T-helper 2 cell (primary cell): ENCODE measurements at places on chromosomes 13 and 19.
A peak's percentile ranks its signal among the peaks of the same experiment; 100 is the strongest.

- DNase-seq: peak; percentile 64
Measured at GRCh38 chr19:13788991-13789390, 6.3 kb upstream of the ZSWIM4 start.

GRCh38 chr13:69287050-69287698 is 820.5 kb upstream of the ATXN8OS start:
- DNase-seq: no peak

DNA sequence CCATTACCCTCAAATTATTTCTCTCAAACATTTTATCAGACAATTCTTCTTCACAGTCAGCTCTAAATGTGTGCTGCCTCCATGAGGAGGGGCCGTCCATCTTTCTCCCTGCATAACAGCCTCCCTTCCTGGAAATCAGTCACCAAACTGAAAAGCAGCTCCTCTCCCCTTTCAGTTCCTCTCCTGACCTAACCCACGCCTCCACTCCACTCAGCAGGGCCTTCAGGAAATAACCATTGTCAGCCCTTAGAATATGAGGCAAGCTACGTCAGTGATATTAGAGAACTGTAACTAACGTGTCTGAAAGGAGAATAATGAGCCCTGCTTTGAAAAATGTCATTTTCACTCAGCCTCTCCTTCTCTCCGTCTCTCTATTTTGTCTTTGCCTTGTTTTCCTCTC is 116.2 kb downstream of the OLFM4 start:
- DNase-seq: no peak

GRCh38 chr13:97255515-97256021 is 33.4 kb downstream of the MBNL2 start:
- no peak for DNase-seq

DNA sequence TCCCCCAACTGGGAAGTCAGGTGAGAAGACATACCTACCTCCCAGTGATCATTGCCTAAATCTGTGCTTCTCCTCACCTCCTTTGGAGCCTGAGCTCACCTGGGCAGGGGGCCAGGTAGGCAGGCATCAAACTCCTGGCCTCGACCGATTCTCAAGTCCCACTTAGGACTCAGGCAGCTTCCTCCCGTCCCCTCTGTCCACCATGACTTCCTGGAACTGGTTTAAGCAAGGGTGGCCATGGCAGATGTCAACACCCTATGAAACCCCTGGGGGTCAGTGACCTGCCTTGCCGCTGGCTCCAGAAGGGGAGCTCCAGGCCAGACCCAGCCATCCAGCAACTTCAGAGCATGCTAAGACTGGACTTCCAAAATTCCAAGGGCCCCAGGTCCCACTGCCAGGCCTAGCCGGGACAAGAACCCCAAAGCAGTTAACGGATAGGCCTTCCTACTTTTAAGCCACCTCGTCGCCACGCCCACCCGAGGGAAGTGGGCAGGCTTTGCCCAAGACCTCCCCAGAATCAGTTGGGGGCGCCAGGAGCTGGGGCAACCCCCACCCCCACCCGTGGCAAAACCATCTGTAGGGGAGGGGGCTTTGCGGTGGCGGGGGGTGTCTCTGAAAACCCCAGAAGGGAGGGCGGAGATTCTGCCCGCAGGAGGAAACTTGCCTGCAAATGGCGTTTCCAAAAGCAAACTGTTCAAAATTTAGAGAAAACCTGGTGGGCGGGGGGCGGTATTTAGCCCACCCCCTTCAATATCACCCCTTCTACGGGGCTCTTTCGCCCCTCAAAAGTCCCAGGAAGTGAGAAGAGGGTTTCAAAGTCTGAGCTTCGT is 657 bp downstream of the PLIN3 start:
- peak; percentile 14 for DNase-seq

- no peak for DNase-seq
Measured at GRCh38 chr13:74644229-74644628, 510.0 kb upstream of the KLF12 start.

- no peak for DNase-seq
Measured at GRCh38 chr13:51767100-51767499, 36.9 kb downstream of the DHRS12 start.

- DNase-seq: no peak
Measured at GRCh38 chr13:111626371-111627305, 306.2 kb downstream of the TEX29 start.

DNA sequence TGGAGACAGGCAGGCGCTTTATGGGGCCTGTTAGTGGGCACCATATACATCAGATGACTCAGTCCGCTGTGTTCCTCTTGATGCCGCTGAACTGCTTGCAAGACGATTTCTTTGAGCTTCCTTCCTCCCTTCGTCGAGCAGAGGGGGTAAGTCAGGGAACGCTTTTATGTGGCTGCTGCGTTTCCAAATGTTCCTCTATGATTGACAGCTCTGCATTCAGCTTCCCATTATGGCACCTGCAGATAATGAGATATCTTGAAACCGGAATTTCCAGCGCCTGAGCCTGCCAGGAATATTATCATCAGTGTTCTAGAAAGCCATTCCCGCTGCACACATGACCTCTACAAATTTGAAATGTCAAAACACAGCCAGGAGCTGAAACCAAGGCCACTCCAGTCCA is 257.0 kb downstream of the TSHZ3 start:
- no peak for DNase-seq

DNA sequence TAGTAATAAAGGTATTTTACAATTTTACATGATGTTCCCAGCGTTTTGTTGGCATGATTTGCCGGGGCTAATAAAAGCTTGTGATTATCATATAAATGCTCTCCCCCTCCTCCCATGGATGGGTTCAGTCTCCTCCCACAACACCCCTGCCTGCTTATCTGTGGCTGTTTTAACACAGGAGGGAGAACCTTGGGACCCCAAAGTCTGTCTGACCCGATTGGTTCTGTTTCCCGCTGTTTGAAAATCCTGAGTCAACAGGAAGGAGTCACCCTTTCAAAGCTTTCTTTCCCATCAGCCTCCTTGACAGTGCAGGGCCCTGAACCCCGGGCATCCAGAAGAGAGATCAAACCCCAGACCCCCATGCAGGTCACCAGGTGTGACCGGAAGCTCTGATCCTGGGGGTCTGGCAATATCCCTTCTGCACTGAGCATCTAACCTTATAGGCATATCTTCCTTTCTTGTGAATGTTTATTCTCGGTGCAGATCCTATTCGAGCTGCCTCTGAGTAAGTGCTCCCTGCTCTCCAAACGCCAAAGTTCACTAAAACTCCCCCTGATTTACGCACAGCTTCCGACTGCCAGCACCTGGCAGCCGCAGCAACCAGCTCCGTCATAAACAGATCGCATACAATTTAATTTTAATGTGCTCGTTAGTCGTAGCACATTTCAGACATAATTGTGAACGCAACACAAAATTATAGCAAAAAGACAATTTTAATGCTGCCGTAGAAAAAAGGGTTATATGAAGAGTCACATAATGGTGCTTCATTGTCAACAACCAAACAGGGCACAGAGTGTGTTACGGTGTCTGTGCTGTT is 74.8 kb downstream of the TSHZ3 start:
- DNase-seq: no peak

- no peak for DNase-seq
Measured at GRCh38 chr19:33195645-33196347, 1.7 kb downstream of the LRP3 start.

DNA sequence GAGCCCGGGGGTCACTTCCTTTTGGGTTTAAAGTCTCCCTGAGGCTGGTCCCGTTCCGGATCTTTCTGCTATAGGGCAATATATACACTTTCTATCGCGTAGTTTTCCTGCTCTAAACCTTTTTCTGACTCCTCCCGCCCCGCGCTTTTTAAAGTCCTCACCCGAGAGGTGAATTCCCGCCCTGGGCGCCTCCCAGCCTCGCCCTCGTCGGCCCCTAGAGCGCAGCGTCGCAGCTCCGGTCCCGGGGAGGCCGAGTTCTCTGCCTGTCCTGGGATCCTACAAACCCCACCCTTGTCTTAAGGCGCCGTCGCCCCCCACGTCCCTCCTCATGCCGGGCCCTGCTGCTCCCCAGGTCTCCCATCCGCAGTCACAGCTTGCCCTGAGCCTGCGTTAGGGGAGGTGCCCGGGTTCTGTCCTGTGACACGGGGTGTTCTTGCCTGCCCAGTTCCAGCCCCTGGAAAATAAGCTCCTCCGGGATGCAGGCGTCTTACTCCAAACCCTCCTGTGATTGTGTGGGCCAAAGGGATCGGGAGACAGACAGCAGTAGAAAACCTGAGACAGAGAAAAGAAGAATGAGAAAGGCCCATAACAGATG is 491 bp downstream of the ZNF525 start:
- peak; percentile 12 for DNase-seq

GRCh38 chr19:5451494-5451893 is 3.7 kb upstream of the ZNRF4 start:
- no peak for DNase-seq

GRCh38 chr19:10112037-10112761 is 706 bp downstream of the P2RY11 start:
- peak; percentile 59 for DNase-seq

DNA sequence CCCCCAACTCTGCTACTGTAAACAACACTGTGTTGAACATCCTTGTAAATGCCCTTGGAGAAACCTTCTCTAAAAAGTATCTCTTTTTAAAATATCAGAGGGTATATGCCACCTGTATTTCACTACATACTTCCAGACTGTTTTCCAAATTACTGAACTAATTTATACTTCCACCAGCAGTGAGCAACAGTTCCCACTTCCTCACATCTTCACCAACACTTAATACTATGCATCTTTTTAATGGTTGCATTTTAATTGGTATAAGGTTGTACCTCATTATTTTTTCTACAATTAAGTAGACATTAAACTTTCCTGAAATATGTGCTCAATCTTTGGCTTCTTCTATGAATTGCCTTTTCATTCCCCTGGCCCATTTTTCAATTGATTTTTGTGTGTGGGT is 21.8 kb downstream of the CLEC4M start:
- no peak for DNase-seq

DNA sequence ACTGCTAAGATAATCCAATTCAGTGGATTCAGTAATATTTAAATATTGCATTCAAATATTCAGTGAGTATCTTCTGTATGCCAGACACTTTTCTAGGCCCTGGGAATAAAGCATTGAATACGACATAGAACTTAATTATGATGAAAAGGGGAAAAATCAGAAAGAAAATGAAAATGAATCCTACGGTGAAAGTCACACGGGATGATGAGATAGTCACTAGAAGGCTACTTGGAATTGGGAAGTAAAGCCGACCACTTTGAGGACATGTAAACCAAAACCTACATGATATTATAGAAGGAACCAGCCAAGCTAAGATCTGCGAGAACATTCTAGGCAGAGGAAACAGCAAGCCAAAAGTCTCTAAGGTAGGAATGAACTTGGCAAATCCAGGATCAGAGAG is 10.1 kb downstream of the DPY19L3 start:
- DNase-seq: no peak

GRCh38 chr19:3054972-3055740 is 7.1 kb downstream of the TLE5 start:
- DNase-seq: no peak

GRCh38 chr13:24614306-24615080 is 65.7 kb upstream of the ATP12A start:
- DNase-seq: no peak

- DNase-seq: no peak
Measured at GRCh38 chr13:107113387-107113786, 545.5 kb upstream of the ARGLU1 start.

DNA sequence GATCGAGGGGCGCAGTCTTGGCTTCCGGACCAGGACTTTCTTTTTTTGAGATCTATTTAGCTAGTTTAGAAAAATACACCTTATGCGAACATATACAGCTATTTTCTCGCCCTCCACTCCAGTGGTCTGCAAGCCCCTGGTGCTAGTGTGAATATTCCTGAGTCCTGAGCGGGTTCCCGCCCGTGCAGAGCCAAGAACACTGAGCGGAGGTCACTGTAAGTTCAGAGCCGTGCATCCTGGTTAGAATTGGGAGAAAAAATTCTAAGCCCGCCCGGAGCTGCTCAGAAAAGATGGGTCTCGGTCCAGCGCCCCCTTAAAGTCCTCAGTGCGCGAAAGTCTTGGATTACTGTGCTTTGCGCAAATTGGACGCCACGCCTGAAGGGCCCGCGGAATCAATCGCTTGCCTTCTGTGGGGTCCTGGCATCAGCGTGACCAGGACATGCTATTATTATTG is 117.7 kb downstream of the KCNRG start:
- DNase-seq: no peak

GRCh38 chr19:50952910-50953309 is at the start of gene KLK5:
KLK5 (minus strand) TSS chr19:50953038; CDS start chr19:50952657, 381 bp downstream.
- DNase-seq: no peak

GRCh38 chr19:39308531-39309304 is 11.9 kb downstream of the LRFN1 start:
- DNase-seq: no peak

DNA sequence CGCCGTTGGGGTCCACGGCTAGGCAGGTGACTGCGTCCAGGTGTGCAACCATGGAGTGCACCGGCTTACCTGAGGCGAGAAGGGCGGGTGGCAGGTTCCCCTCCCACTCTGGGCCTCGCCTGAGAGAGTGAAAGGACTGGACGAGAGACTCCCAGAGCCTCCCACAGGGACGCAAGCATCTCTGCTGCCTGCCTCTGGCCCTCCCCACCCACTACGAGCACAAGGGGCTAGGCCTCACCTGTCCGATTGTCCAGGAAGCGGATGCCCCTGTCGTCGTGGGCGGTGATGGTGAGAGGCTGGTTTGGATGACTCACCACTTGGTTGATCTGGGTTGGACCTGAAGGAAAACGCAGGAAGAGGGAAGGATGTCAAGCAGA is 5.1 kb upstream of the PRKD2 start:
- DNase-seq: no peak

DNA sequence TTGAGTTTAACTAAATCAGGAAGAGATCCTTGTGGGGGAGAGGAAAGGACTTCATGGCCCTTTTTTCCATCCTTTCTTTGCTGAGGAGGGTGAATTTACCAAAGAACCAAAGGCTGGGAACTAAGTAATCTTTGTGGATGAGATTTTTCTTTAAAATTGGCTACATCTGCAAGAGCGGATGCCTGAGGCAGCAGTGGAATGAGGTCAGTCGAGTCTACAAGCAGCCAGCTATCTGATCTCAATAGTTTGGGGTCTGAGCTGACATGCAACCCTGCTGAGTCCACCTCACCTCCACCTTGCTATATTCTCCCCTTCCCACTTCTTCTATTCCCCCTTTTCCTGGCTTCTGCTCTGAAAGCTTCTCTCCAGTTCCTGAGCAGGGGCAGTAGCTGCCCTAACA is 3.6 kb upstream of the DNAJC15 start:
- DNase-seq: no peak

DNA sequence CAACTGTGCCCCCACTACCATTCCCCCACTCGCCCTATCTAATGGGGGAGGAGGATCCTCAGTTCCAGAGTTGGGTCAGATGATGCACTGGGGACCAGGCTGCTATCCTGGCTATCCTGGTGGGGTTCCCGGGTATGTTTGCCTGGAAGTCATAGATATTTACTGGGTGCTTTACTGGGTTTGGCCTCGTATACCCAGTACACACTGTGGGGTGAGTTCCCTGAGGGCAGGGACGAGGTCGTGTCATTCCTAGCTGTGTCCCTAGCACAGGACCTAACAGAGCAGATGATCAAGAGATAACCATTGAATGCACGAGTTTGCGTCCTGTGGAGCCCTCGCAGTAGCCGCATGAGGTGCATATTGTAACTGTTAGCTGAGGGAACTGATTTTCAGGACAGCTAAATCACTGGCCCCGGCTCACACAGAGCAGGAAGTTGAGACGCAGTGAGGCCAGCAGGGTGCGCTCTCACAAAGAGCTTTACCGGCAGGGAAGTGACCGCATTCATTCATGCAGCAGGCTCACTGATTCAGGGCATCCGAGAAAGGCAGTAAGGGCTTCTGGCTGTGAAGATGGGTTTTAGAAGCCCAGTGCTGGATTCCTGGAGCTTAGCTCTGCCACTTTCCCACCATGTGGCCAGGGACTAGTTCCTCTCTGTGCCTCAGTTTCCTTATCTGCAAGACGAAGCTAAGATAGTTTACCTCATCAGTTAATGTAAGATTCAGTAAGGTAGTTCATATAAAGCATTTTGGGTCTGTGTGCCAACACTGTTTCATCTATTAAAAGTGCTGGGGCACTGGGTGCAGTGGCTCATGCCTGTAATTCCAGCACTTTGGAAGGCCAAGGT is 6.0 kb downstream of the RUVBL2 start:
- peak; percentile 30 for DNase-seq
